ENCODE measurements at places on chromosomes 6 and 20.
A peak's percentile ranks its signal among the peaks of the same experiment; 100 is the strongest.

GRCh38 chr6:97440590-97441176 is 157.7 kb upstream of the MMS22L start:
- peak; percentile 44 for DNase-seq

DNA sequence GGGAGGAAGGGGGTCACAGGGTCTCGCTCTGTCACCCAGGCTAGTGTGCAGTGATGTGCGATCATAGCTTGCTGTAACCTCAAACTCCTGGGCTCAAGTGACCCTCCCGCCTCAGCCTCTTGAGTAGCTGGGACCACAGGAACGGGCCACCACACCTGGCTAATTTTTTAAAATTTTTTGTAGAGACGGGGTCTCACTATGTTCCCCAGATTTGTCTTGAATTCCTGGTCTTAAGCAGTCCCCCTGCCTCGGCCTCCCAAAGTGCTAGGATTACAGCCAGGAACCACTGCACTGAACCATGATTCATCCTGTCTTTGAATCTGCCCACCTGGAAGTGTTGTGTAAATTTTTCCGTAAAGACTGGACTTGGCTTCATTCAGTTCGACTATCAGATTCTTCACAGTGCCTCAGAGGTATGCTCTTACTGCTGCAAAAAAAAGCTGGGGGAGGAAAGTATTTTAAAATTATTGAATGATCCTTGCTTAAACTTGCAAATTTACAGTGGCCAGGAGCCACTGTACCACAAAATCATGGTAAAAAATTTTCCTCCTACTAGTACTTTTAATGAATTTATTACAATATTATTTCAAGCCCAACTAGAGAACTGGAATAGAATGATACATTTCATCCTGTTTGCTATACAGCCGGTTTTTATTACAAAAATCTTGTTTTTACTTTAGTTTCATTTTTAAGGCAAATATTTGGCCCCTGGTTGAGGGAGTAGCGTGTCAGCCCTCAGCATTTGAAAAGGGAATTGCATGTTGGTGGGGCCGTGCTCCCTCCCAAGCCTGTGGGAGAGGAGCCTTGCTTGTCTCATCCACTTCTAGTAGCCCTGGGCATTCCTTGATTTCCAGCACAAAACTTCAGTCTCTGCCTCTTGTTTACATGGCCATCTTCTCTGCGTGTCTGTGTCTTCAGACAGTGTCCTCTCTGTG is 202.5 kb upstream of the SGK1 start:
- peak; percentile 55 for DNase-seq

DNA sequence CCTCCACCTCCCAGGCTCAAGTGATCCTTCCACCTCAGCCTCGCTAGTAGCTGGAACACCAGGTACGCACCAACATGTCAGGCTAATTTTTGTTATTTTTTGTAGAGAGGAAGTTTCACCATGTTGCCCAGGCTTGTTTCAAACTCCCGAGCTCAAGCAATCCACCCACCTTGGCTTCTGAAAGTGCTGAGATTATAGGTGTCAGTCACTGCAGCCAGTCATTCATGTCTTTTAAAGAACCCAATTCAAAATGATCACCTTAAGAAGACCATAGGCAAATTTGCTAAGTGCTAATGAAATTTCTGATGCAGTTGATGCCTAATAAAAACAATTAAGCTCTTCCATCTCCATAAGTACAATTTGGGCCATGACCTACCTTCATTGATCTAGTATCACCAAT is 2.6 kb upstream of the VNN2 start:
- DNase-seq = no peak

- DNase-seq = no peak
Observed at GRCh38 chr6:63677282-63677681, 41.7 kb downstream of the PHF3 start.

DNA sequence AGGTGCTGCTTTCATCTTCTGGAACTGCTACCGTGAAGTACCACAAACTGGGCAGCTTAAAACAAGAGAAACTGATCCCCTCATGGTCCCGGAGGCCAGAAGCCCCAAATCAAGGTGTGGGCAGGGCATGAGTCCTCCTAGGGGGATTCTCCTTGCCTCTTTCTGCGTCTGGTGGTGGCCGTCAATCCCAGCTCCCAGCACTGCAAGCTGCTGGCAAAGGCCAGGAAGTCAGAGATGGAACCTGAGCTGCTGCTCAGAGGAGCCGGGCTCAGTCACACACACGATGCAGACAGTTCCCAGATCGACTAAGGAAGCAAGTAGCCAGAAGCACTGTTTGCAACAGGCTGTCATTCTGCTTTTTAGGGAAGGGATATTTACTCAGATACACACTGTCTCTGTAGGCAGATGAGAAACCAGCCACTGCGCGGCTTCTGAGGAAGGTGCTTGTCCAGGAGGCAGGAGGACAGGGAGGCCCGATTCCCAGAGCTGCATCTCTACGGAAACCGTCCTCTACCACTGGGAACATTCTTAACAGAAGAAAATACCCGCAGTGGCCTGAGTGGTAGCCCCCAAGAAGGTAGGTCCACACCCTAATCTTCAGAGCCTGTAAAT is 15.5 kb downstream of the BHLHE23 start:
- DNase-seq = no peak

DNA sequence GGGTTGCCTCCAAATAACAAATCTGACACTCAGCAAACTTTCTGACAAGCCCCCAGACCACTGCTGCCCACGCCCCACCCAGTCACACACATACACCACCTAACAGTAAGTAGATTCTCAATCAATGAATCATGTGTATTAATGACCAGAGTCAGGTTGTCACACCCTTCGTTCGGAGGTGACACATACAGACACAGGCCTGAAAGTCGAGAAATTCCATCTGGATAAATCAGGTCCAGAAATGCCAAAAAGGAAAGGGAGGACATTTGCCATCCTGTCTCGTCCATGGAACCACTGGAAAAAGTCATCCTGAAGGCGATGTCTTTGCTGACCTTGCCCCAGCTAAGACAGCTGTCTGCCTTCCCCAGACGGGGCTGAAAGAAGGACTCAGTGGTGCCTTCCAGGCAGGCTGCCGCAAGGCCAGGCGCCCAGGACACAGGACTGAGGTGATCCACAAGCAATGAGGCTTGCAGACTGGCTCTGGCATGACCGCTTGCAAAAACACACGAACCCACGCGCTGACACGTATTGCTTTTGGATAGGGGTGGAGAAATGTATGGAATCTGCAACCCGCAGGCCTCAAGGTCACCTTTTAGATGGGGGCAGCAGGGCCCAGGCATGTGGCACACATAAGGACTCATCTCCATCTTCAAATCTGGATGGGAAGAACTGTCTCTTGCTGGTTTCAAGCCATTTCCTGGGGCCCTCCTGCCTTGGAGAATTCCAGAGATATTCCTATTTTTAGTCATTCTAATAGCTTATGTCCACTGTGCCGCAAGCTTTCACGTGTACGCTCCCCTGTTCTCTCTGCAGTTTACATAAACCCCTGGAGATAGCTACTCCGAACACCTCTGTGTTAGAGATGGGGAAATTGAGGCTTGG is 9.0 kb downstream of the NFATC2 start:
- peak; percentile 63 for DNase-seq

DNA sequence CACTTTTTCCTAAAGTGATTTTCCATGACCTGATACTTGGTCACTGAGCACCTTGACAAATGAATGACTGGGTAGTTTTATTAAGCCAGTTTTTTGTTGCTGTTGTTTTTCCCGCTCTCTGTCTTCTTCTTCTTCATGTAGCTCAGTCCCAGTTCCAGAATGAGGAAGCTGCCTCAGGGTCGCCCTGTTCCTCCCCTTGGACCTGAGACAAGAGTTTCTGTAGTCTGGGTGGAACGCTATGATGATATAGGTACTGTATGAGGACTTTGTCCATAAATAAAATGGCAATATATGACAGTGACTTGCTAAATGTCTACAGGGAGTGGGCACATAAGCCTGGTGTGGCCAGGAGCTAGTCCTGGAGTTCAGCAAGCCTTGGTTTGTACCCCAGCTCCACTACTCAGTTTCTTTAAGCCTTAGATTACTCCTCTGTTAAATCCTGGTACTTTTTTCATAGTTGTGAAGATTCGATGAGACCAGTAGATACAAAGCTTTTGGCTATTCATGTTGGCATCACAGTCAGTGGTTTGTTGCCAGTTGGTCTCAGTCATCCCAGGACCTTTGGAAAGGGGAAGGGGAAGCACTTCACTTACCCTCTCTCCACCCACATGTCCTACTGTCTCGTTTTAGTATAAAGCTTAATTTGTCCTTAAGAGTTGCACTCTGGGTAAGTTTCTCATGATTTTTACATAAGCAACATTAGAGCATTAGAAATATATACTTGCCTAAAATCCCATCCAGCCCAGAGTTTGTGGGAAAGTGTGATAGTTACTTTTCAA is 11.1 kb upstream of the ADIG start:
- DNase-seq = no peak

- DNase-seq = peak; percentile 6
Observed at GRCh38 chr6:8982668-8983067, 547.3 kb upstream of the SLC35B3 start.

DNA sequence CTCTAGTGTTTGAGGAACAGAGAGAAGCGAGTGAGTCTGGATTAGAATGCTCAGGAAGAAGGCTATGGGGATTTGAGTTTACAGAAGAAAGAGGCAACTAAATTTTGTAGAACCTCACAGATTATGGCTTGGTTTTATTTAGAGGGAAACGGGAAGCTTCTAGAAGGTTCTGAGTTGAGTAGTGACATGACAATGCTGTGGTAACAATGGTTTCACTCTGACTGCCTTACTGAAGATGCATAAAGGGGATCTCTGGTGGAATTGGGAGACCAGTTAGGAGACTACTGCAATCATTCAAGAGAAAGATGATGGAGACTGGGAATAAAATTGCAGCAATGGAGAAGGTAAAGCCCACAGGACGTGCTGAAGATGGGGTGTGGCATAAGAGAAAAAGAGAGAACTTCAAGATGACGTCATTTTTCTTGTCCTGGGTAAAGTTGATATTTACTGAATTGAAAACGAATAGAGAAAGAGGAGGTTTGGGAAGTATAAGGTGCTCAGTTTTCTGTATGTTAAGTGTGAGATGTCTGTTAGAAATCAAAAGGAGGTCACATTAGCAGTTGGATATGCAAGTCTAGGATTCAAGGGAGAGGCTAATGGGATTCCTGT is 710.1 kb upstream of the NRSN1 start:
- no peak for DNase-seq

- DNase-seq = no peak
Observed at GRCh38 chr6:157592541-157592940, 211.6 kb downstream of the ZDHHC14 start.

GRCh38 chr20:45044601-45045000 is 56.3 kb downstream of the KCNS1 start:
- no peak for DNase-seq

Measured in AG20443 (cell line).